ELR (cell line): ENCODE measurements at places on chromosomes 2 and 18.

DNA sequence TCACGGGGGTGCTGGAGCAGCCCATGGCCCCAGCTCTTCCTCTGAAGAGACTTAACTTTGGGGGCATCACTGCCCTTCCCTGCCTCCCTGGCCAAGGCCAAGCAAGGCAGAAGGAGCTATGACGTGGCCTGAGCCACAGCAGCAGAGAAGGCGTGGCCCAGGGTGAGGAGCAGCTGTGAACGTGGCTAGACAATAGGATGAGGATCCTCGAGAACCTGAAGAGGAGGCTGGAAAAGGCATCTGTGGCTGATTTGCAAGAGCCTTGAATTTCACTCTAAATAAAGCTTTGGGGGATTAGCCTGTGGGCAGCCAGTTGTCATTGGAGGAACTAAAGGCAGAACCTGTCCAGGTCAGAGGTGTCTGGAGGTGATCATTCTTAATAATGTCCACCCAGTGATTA is 652.9 kb upstream of the ID2 start:
- no peak for DNase-seq

DNA sequence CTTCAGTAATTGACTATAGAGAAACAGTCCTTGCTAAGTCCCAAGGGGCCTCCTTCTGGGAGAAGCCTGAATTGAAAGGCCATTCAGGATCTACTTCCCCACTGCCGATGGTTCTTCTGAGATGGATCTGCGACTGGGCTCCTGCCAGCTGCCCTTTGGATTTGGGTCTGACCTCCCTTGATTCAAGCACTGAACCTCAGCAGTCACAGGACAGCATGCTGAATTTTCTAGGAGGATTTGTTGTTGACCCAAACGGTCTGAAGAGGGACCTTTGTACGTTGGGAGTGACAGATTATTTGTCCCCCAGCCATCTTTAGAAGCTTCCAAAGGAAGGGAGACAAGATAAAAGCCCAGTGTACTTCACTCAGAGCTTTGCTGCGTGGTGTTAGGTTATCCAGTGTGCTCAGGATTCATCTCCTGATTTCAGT is 67.1 kb downstream of the NXPH2 start:
- DNase-seq = no peak

DNA sequence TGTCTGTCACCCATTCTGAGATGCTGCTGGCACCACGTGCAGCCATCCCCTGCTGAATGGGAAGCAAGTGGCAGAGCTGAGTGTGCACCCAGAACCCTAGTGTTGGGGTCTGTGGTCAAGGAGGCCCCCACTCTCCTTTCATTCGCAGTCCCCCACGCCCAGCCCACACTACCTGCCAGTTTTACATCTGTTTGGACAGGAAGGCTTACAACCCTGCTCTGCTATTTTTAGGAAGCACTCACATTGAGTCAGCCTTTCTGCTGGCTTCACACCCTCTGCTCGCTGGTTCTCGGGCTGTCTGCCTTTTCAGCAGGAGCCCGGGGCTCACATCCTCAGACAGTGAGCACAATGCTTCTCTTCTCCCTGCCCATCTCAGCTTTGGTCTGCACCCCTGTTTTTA is 10.7 kb upstream of the ADCY3 start:
- peak; percentile 43 for DNase-seq

GRCh38 chr2:55786280-55786679 is 92.6 kb upstream of the PNPT1 start:
- DNase-seq = no peak

DNA sequence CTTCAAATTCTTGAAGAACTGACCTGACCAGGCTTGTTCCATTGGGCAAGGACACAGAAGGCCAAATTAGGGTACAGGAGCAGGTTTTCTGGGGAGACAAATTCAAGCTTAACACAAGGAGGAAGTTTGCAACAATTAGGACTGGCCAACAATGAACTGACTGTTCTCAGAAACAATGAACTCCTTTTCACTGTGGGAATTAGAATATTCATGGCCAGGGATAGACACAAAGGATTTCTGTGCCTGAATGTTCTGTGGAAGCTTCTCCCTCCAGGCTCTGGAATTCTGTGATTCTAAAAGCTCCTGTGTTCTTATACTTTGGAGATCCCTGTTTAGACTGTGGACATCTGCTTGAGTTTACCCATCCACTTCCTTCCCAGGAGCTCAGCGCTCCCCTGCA is 15.2 kb downstream of the SMYD1 start:
- DNase-seq = no peak

DNA sequence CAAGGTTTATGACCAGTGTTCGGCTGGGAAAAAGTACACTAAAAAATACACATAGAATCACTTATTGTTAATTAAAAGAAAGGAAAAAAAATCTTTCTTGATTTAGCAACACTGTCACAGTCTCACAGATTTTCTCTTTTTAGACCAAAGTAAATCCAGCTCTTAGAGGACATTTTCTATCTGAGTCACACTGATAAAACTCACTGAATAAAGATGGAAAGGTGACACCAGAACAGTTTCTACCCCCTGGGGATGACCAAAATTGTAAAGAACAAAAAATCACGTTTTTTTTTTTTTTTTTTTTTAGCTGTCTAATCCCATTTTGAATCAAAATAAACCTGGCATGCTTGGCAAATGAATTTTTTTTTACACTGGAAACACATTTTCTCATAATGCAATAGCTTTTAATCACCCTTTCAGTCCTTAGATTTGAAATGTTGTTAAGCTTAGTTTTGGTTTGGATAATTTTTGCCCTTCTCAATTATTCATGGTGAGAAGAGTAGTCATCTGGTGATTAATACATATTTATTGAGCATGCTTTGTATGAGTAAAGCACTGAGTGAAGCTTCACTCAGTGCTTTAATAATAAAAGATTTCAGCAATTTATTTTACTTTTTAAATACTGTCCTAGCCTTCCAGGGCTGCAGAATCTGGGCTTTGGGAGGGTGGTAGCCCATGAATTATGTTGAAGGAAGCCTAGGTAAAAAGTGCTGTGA is 886.3 kb downstream of the SLC4A3 start:
- DNase-seq = peak; percentile 70

DNA sequence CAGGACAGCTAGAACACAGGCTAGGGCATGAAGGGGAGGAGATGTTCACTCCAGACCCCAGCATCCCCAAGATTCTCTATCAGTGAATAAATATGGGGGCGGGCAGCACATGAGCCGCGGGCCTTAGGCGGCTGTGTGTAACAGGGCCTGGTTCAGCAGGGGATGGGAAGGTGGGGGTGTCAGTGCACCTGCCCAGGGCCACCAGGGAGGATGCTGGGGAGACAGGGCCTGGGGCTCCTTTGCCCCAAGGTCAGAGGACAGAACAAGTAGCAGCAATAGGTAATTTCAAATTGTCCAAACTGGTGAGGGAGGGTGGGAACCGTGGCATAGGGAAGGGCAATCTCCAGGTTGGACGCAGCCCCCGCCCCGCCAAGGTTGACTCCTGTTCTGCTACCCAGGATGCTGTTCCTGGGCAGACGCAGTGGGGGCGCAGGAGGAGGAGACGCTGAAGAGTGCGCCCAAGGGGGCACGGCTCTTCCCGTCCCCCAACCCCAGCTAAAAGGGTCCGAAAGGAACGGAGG is 16.2 kb downstream of the CYP26B1 start:
- DNase-seq = no peak

DNA sequence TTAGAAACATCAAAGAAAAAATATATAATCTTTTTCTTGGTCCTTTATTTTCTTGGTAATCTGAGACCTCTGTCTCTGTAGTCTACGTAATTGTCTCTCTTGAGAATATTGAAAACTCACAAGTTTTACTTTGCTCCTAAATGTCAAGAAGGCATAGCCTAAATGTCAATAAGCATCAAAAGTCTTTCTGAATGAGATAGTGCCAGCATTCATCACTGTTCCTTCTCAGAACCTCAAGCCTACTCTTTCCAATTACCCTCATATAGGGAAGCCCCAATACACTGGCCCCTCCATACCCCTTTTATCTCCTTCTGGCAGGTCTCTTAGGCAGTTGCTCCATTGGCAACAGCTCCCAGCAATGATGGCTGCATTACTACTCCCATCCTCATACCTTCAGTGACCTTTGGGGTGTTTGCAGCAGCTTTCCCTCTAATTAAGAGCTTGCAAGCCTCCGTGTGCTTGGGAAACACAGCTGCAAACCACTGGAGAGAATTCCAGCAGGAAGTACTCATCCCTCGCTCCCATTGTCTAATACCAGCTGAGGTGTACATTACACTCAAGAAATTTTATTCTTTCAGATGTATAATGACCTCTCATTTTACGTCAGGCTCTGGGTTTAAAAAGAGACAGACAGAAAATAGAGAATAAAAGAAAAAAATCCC is 95.8 kb downstream of the KYNU start:
- no peak for DNase-seq

DNA sequence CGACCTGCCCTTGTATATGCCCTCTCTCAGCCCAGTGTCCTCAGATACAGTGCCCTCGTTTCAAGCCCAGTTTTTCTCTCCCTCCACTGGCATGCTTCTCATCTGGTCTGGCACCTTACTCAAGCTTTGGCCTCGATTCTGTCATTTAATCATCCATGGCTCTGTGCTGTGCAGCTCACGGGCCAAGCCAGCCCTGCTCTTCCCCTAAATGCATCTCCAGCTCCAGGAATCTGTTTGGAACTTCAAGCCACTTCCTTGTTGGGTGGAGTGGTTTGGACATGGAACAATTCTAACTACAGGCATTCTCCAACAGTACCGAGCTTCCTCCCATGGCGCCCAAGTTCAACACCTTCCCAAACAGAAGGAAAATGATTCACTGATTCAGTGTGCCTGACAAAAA is 76.7 kb upstream of the ZNF397 start:
- no peak for DNase-seq

DNA sequence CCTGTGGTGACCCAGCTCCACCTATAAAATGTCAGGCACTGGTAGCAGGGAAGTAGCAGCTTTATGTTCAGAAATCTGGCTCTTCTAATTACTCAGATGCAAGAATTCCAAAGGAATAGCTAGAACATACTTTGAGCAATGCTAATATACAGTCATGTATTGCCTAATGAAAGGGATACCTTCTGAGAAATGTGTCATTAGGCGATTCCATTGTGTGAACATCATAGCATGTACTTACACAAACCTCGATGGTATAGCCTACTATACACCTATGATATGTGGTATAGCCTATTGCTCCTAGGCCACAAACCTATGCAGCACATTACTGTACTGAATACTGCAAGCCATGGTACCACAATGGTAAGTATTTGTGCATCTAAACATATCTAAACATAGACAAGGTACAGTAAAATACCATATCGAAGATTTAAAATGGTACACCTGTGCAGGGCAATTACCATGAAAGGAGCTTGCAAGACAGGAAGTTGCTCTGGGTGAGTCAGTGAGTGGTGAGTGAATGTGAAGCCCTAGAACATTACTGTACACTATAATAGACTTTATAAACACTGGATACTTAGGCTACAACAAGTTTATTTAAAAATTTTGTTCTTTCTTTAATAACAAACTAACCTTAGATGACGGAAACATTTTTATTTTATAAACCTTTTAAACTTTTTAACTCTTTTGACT is 50.3 kb upstream of the ETAA1 start:
- peak; percentile 62 for DNase-seq

GRCh38 chr2:186950694-186951093 is 101.7 kb upstream of the ZSWIM2 start:
- DNase-seq = peak; percentile 71

DNA sequence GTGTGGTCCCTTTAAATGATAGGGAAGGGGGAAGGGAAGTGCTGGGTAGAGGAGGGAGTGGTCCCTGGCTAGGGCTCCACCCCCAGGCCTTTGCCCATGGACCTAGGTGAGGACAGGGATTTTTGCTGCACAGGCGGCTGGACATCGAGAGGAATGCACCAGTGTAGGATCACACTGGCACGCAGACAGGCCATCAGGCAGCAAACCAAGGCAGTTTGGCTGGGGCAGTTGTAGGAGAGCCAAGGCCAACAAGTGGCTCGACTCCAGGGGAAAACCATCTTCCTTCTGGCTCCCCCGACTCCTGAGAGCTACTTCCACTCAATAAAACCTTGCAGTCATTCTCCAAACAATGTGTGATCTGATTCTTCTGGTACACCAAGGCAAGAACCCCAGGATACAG is 402.0 kb upstream of the LRRTM1 start:
- DNase-seq = no peak

DNA sequence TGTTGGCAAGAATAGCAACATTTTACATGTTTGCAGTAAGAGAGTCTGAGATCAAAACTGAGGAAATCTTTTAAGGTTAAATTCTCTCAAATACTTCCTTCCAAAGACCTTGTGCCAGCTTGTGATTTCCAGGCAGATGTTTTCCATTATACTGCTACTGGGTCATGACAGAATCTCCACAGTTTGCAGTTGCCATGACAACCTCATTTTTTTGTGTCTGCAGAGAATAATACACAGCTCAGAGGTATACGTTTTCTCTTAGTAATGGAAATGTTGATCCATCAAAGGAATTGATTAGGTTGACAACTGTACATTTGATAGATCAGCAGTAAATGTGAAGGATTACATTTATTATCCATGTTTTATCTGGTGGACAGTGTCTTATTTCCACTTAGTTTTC is 29.1 kb upstream of the CSRNP3 start:
- DNase-seq = peak; percentile 4

DNA sequence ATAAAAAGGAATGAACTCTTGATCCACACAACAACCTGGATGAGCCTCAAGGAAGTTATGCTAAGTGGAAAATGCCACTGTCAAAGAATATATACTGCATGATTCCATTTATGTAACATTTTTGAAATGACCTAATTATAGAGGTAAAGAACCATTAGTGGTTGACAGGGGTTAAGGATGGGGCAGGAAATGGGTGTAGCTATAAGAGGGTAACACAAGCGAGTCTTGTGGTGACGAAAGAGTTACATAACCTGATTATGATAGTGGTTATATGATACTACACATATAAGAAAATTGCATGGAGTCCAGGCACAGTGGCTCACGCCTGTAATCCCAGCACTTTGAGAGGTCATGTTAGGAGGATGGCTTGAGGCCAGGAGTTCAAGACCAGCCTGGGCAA is 346.6 kb upstream of the PKDCC start:
- no peak for DNase-seq

DNA sequence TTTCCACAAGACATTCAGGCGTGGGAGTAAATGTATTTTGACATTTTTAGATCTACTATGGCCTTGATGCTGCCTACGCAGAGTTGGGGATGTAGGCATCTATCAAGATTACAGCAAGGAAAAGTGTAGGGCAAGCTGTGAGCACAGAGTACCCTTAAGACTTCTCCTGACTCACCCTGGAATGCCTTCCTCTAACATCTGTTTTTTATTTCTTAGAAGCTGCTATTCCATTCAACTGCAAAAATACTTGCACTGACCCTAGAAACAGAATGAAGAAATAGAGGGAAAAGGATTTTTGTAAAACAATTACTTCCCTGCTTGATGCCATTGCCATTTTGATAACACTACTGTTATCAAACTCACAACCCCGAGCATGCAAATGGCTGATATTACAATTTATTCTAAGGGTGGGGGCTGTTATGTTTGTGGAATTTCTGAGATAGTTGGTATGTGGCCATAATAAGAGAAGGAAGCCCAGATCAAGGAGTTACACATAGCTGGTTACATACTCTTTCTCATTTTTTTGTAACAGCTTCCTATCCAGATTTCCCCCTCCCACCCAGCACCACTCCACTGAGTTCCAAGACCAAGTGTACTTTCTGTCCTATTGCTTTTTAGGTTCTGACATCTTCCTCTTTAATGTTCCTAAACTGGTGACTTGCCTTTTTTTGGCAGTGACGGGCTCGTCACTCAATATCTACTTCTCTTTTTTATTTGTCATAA is 6.0 kb upstream of the ROCK1 start:
- DNase-seq = peak; percentile 73

GRCh38 chr18:61817086-61817485 is 75.7 kb downstream of the RNF152 start:
- DNase-seq = no peak

- DNase-seq = no peak
Observed at GRCh38 chr2:88500691-88501090, 48.2 kb upstream of the FOXI3 start.
